Sigmoid colon (tissue), 7 donors: ENCODE measurements at places on chromosomes 1 and 21. TPM values are rescaled to one million over a fixed set of nuclear protein-coding genes. Genes with fewer than 3 reads are reported as not detected.

DNA sequence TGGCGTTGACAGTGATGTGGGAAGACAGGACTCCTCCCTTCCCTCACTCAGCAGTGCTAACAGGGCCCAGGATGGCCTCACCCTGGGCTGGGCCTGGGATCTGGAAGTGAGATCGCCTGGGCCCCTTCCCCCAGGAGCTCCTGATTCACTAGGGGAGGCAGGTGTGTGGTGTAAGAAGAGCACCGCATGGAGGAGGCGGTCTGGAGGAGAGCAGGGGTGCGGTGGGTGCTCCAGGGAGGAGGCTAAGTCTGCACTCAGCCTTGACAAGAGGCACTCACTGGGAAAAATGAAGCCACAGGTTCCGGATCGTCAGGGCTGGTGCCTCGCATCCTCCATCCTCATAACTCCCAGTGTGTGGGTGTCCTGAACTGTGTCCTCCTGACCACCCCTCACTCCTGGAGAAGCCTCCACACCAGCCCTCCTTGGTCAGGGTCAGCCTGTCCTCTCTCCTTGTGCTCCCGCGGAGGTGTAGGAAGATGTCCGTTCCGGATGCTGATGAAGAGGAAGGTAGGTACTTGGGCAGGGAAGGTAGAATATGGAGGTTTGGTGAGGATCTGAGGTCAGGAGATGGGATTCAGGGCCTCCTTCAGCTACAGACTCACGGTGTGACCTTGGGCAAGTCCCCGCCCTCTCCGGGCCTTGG is 142.1 kb upstream of the WNT4 start:
- no peak for DNase-seq

- no peak for DNase-seq
Measured at GRCh38 chr1:151897991-151898431, 11.3 kb downstream of the THEM4 start.

DNA sequence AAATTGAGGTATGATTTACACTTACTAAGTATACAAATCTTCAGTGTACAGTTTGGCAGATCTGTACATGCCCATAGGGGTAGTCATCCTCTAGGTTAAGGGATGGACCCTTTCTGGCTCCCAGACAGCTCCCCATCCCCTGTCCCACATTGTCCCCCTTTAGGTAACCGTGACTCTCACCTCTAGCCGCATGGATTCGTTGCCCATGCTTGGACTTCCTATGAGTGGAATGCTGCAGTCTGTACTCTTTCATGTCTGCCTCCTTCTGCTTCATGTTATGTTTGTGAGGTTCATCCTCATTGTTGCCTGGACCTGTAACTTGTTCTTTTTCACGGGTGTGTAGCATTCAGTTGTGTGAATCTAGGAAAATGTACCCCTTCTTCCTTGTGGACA is 20.3 kb downstream of the SLC37A1 start:
- DNase-seq = no peak

DNA sequence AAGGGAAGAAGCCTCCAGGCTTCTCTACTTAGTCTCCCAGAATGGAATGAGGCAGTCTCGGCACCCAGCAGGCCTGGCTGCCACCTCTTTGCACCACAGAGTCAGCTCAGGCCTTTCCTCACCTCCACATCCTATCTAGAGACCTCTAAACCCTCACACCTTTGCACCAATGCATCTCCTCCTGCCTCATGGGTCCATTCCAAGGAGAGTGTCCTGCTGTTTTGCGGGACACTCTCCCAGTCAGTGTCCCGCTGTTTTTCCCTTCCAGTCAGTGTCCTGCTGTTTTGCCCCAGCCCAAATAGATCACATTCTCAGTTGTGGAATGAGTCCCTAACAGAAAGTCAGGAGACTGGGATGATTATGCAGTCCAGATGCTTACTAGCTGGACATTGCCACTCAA is 185.6 kb upstream of the CAMK1G start:
- no peak for DNase-seq

GRCh38 chr21:44526096-44526997 is 13.6 kb downstream of the KRTAP10-1 start:
- DNase-seq = peak; percentile 54

DNA sequence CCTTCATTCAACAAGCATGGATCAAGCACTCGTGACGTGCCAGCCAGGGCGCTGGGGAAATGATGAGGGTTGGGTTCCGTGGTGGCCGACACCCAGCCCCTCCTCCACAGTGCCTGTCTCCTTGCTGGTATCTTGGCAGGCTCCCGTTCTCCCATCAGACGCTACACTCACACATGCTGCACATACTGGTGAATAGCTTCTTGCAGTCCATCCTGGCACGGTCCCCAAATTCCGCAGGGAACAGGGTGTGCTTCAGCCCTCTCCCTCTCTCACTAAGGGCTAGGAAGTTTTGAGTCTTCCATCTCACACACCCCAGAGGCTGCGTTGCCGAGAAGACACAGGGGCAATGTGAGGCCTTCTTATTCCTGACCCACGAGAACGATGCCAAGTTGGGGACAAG is 10.1 kb upstream of the MEF2D start:
- DNase-seq = peak; percentile 99

GRCh38 chr1:204680461-204680860 is 5.1 kb downstream of the LRRN2 start:
- DNase-seq = no peak

GRCh38 chr1:173823781-173824314 is 625 bp upstream of the DARS2 start:
- no peak for DNase-seq

DNA sequence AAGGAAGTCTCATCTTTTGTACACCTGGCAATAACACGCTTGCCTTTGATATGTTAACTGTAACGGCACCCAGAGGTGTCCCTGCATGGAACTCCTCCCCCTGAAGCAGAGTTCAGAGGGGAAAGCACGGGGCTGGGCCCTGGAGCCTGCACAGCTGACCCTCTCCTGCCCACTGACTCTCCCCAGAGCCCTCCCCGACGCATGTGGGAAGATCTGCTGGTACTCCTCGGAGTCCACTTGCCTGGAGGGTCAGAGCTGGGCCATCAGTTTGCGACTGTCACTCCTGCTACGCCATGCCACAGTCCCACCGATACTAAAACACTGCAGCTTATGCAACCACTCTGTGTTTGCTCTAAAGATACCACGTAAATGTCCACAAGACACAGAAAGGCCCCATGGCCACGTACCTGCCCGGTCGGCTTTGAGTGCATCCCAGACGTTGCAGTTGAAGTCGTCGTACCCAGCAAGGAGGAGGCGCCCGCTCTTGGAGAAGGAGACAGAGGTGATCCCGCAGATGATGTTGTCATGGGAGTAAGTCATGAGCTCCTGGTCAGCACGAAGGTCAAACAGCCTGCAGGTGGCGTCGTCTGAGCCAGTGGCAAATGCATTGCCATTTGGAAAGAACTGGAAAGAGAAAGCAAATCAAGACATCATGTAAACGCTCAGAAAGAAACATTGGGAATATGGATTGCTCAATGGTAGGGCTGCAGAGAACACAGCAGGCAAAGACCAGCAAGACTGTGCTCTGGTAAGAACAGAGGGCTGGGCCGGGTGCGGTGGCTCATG is 10.6 kb upstream of the NADK start:
- DNase-seq = no peak

GRCh38 chr1:61797045-61797755 is 54.9 kb downstream of the PATJ start:
- DNase-seq = no peak

- DNase-seq = no peak
Measured at GRCh38 chr1:63142001-63142400, 180.4 kb upstream of the FOXD3 start.

- no peak for DNase-seq
Measured at GRCh38 chr1:18642278-18643095, 11.8 kb downstream of the PAX7 start.

- DNase-seq = no peak
Measured at GRCh38 chr21:38140207-38140903, 116.4 kb upstream of the KCNJ15 start.

DNA sequence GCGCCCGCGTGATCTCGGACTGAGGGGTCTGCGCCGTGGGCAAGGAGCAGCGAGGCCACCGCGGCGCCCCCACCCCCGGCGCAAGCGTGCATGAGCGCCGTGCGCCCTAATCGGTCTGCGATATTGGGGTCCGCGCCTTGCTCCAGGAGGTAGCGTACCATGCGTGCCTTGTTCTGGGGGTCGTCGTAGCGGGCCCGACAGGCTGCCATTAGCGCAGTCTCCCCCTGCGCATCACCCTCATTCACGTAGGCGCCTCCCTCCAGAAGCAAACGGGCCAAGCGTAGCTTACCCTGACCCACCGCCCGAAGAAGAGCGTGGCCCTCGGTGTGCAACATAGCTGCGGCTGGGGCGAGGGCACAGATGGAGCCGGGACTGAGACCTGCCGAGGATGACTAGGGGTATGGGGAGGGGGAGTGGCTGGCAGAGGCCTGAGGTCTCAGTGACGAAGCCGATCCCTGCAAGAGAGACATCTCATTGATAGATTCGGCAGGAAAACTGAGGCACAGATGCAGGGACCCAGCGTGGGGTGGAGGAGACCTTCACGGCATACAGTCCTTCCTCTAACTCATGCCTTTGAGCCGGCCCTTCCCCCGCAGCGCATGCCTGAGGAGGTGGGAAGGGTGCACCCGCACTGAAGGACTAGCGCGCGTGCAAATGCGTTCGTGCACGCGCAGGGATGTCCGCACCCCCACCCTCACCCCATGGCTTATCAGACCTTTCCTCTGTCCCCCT is 2.8 kb downstream of the ANKRD34A start:
- DNase-seq = peak; percentile 86

DNA sequence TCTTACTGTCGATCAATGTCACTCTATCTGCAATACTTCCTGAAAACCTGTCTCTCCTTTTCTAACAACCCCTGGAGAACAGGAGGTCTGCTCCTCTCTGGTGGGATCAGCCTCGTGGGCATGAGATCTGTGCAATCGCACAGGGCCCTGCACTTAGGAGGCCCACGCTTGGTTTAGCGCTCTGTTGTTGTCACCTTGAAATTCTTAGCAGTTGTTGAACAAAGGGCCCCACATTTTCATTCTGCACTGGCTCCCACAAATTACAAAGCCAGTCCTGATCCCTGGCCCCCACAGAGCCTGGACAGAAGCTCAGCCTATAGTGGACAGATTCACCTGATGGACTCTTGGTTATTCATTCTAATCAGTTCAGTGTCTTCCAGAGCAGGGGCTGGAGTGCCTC is 18.6 kb downstream of the SPOCD1 start:
- no peak for DNase-seq

DNA sequence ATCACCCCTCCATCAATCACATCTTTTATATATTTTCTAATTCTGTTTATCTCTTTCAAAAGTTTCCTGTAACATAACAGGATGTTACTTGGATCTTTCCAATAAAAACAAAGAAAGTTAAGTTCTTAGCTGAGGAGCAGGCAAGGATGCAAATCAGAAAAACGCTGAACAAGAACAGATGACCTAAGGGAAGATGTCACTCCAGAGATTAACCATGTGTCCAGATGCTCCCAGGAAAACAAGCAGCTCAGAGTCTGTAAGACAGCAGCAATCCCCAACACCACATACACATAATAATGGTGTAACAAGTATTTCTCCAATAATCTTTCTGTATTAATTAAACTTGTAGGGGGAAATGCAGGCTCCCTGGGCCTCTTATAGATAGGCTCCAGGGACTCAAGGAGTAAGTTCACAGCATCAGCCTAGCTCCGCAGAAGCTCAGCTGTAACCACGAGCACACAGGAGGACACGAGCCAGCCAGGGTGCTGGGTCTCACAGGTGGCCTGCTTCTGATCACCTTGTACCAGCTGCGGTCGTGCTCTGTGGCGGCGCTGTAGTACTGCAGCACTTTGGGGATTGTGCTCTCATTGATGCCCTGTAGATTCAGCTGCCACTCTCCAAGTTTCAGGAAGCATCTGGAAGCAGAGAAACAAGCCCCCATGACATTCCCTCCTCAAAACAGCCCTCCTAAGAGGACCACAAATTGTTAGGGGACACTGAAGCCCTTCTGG is 33.1 kb upstream of the EXOSC10 start:
- no peak for DNase-seq

GRCh38 chr1:184187097-184187496 is 135.6 kb downstream of the TSEN15 start:
- DNase-seq = no peak

- no peak for DNase-seq
Measured at GRCh38 chr1:119974013-119974412, 77.7 kb upstream of the ADAM30 start.

DNA sequence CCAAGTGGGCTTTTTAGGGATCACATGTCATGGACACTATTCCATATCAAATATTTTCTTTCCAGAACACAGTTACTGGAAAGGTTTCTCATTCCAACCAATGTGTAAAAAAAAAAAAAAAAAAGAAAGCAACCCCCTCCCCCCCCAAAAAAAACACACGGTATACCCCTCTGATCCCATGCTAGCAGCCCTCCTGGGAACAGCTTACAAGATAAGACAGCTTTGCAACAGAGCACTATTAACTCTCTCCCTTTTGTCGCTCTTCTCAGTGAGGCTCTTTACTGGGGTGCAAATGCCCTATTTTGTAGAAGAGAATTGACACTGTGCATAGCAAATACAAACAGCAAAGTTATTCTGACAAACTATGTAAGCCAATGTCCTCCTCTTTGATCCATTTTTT is 161.2 kb downstream of the NTMT2 start:
- DNase-seq = no peak

The ASAP3 gene
- 51.0 TPM for total RNA-seq

The NUAK2 gene
- total RNA-seq = 0.66 TPM
